ENCODE measurements at places on chromosomes 6 and 20. TPM values are rescaled to one million over a fixed set of nuclear protein-coding genes. Genes with fewer than 3 reads are reported as not detected.

The MLN gene
- not detected for total RNA-seq

The BMP5 gene
- total RNA-seq, result not detected

DNA sequence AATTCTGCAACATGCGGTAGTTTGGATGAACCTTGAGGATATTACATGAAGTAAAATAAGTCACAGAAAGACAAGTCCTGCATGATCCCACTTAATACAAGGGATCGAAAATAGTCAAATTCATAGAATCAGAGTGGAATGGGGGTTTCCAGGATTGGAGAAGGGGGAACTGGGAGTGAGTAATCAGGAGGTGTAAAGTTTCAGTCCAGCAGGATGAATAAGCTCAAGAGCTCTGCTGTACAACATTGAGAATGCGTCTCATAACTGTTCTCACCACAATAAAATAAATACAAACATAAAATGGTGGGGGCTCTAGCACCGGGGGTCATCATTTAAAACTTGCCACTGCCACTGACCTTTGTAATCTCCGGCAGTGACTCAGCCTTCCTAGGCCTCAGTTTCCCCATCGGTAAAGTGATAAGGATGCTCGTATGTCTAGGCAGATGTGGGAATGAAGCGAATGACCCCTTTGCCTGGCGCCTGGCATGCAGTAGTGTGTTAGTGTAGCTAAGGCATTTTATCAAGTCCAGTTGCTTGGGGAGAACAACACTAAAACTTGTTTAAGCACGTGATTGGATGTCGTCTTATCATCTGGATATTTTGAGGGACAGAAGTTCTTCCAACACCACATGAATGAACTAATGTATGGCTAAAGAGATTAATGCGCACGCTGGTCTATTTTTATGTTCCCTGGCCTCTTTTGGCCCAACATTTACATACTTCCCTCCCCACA is 421.1 kb downstream of the QKI start:
- no peak for DNase-seq

DNA sequence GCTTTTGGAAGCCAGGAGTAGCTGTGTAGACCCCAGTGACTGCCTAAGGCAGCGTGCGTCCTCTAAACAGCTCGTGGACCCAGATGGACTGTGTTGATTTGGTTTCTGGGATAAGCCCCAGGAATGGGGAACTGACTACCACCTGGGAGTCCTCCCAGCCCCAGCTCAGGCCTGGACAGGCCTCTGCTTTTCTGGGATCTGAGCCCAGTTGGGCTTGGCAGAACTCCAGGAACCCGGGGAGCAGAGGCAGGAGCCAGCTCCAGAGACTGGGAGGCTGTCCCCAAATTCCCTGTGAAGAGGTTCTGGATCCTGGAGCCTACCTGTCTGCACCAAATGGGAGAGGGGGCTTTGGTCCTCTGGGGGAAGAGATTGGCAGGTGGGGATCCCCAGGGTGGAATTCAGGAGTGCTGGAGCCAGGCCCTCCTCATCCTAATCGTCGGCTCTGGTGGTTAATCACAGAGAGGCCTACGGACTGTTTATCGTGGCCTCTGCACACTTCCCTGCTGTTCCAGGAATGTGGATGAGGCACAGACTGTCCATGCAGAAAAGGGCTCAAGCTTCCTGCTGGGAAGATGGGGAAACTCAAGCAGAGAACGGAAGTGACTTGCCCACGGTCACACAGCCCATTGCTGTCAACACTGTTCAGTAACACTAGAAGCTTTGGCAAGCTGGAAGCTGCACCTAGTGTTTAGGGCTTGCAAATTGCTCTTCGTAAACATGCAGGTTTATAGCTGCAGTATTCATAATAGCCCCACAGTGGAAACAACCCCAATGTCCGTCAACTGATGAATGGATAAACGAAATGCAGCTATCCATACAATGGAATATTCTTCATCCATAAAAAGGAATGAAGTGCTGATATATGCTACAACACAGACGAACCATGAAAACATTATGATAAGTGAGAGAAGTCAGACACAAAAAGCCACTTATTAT is 100.6 kb downstream of the KCNB1 start:
- no peak for DNase-seq

GRCh38 chr6:160412993-160413392 is 64.8 kb downstream of the SLC22A3 start:
- no peak for DNase-seq

- no peak for DNase-seq
Observed at GRCh38 chr6:19535351-19535750, 301.8 kb upstream of the ID4 start.
